ENCODE measurements at places on chromosomes 7 and 10.

- no peak for DNase-seq
Observed at GRCh38 chr10:70932392-70933196, 44.2 kb upstream of the PCBD1 start.

DNA sequence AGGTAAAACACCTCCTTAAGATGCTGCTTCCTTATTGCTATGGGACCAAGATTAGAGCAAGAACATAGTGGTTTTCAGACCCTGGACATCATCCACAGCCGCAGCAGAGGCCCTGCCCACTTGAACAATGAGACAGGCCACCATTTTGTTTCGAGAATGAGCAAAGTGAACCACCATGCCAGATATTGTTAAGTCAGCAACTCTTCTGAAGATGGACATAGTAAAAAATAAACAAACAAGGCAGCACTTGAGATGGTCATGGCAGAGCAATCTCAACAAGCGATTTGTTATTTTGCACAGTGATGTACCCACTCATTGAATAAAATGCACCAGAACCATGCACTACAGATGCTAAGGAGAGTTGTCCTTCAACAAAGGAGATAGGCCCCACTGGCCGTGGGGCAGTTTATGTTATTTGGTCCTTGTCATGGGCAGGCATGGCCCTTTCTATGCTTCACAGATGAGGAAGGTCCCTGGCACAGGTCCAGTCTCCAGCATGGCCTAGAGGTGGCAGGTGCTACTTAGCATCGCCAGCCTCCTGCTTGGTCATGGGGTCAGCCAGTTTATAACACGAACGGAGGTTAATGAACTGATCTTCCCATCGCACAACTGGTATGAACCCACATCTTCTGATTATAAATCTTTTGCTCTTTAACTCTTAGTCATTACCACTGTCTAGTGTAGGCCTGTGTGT lies 44.1 kb downstream of the IKZF1 start:
- no peak for DNase-seq

DNA sequence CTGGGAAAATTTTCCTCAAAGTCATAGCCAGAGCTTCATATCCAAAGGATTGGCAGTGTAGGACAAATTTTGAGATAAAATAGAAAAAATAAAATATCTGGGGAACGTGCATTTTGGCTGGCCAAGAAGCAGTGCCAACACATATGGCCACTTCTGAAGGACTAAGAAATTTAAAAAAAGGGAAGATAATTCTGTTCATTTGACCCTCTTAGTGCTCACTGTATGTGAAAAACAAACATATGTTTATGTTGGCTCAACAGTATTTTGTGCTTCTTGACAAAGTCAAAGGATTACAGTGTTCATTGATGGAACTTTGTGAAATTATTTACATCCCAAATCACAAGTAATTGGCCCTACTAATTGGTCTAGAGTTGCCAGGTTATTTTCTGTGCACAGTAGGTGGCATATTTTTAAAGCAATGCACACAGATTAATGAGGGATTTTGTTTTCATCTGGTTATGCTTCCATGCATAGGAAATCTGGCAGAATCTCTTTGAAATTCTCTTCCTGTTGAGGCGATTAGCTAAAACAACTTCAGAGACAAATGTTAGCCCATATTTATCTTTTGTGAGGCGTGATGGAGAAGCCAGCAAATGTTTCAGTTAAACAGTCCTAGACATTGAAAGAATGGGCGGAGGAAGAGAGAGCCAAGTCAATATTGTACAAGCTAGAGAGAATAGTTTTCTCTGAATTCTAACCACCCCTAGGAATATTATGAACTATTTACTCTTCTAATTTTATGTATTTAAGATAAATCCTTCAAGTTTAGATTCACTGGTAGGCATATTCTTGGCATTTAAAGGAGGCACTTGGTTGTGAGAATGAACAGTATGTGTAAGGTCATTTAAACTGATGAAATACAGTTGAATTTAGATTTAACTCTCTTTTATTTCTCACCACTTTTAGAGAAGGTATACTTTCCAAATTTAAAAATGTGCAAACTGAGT lies 237.7 kb upstream of the MBL2 start:
- DNase-seq, result no peak

DNA sequence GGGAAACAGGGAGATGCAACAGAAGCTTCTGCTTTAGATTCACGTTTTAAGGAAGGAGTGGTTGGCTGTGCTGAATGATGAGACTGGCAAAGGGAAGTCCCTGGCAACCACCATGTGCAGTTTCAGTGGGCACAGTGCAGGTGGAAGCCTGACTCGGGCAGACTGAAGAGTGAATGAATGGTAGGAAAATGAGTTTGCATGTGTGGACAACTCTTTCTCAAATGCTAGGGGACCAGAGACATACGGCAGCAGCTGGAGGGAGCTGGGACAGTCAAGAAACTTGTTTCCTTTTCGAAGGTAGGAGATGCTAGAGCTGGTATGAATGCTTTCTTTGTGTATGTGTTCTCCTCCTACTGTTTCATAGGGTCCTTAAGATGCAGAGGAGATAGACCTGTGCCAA lies 29.0 kb downstream of the PODXL start:
- DNase-seq, result no peak

- DNase-seq, result no peak
Observed at GRCh38 chr7:66047426-66047825, 28.2 kb upstream of the ASL start.

- DNase-seq, result no peak
Observed at GRCh38 chr7:40757109-40757508, 622.3 kb downstream of the SUGCT start.

- no peak for DNase-seq
Observed at GRCh38 chr7:125876431-125876830, 946.8 kb upstream of the POT1 start.

DNA sequence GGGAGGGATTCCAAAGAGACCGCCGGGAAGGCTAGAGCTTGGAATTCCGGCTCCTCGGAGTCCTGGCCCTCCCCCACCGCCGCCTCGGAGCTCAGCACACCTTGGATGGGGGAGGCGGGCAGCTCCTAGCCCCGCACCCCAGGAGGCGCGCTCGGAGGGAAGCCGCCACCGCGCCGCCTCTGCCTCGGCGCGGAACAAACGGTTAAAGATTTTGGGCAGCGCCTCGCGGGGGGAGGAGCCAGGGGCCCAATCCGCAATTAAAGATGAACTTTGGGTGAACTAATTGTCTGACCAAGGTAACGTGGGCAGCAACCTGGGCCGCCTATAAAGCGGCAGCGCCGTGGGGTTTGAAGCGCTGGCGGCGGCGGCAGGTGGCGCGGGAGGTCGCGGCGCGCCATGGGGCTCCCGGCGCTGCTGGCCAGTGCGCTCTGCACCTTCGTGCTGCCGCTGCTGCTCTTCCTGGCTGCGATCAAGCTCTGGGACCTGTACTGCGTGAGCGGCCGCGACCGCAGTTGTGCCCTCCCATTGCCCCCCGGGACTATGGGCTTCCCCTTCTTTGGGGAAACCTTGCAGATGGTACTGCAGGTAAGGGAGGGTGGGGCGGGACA lies at the start of gene CYP26A1:
Gene CYP26A1 (plus strand): TSS at position 355 of the 608 bp plus-strand sequence. CDS start 42 bp downstream, at position 397.
- no peak for DNase-seq

DNA sequence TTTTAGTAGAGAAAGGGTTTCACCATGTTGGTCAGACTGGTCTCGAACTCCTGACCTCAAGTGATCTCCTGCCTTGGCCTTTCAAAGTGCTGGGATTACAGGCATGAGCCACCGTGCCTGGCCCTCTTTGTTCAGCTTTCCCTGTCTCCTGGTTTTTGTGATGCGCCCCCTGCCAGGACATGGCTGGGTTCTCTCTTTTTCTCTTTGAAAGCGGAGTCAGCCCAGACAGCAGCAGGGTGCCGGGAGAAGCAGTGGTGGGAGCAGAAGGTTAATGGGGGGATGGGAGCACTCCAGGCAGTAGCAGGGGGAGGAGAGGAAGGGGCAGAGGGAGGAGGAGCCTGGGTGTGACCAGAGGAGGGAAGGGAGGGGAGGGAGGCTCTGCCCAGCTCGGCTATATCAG lies 1.8 kb downstream of the MUC3A start:
- DNase-seq, result no peak

GRCh38 chr10:110918643-110919348 lies at the start of gene BBIP1:
TSS of gene BBIP1 (minus strand) at chr10:110919180. CDS start at chr10:110918157, 1,023 bp downstream.
- no peak for DNase-seq

DNA sequence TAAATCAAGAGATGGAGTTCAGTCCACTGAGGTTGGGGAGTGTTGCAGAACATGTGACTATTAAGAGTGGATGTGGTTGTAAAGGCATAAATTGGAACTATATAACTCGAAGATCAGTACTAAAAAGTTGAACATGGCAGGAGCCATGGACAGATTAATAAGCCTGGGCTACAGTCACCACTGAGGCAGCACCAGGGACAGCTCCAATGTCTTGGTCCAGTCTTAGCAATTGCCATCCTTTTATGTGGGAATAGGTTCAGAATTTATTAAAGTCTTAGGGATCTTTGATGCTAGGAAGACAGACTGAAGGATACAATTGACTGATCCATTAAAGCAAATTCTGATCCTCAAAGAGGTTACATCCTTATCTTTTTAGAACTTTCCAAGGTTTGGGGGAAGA lies 156.6 kb downstream of the ADRA2A start:
- no peak for DNase-seq

- DNase-seq, result no peak
Observed at GRCh38 chr10:76252733-76253132, 821.3 kb downstream of the LRMDA start.

DNA sequence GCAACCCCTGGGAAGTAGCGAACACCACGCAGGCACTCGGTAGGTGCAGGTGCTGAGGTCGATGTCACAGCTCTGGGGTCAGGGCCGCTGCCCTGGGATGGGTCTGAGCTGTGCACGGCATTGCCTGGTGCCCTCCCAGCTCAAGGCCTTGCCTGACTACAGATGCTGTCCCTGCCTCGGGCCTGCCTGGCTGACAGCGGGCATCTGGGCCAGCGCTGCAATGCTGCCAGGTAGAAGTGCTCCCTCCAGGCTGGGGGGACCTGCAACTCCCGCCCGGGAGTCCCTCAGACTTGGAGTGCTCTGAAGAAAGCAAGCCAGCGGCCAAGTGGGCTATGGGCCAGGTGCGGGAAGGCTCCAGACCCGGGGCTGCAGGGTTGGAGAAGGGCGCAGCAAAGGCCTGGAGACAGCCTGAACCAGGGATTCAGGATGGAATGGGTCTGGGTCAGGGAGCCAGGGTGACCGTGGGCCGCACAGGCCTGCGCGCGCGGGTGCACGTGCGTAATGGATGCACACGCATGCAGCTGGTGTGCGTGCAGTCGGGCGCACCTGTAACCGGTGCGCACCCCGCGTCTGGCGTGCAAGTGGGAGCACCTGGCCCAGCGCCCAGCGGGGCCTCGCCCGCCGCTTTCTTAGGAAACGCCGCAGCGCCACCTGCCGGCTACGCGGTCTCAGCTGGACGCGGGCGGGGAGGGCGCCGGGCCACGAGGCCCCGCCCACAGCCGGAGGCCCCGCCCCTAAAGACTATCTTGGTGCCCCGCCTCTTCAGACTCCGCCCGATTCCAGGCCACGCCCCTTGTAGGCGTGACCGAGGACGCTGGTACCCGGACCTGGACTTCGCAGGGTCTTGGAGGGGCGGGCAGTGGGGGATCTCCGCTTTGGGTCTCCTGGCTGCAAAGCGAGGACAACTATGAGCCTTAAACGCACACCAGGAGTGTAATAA lies 46.7 kb downstream of the MICALL2 start:
- DNase-seq, result peak; percentile 91

DNA sequence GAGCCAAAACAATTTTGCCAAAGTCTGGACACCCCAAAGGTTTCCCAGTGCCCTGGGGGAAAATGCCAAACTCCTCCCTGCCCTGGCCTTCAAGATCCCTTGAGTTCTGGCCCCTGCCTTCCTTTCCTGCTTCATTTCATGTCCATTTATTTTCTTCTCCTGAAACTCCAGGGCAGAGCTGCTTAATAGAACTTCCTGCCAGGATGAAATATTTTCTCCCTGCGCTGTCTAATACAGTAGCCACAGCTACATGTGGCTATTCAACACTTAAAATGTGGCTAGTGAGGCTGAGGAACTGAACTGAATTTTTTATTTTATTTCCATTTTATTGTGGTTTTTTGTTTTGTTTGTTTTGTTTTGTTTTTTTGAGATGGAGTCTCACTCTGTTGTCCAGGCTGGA lies 49.6 kb downstream of the COL13A1 start:
- no peak for DNase-seq

- DNase-seq, result no peak
Observed at GRCh38 chr7:81244224-81244623, 325.4 kb upstream of the SEMA3C start.

GRCh38 chr7:95139922-95140321 lies 184.4 kb downstream of the PON1 start:
- no peak for DNase-seq

- DNase-seq, result no peak
Observed at GRCh38 chr7:143327903-143328302, 12.0 kb downstream of the CLCN1 start.

GRCh38 chr10:118798231-118798662 lies 43.5 kb upstream of the CACUL1 start:
- no peak for DNase-seq

DNA sequence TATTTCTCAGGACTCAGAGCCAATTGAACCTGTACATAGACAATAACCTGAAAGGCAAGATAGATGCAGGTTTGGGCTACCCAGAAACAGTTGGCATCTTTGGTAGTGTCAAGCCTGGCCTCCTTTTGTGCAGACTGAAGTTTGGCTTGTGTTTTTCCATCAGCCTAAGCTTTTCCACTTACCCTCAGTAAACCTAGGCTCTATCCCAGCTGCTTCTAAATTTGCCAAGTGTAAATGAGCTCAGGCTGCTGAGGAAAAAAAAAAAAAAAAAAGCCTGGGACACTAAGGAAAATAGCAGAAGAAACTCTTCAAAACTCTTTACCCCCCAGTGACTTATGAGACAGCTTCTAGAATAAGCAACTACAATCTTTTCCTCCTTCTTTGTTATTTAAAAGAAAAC lies 316.3 kb upstream of the SORCS1 start:
- no peak for DNase-seq

GRCh38 chr7:101167645-101168411 lies 2.5 kb upstream of the VGF start:
- no peak for DNase-seq

DNA sequence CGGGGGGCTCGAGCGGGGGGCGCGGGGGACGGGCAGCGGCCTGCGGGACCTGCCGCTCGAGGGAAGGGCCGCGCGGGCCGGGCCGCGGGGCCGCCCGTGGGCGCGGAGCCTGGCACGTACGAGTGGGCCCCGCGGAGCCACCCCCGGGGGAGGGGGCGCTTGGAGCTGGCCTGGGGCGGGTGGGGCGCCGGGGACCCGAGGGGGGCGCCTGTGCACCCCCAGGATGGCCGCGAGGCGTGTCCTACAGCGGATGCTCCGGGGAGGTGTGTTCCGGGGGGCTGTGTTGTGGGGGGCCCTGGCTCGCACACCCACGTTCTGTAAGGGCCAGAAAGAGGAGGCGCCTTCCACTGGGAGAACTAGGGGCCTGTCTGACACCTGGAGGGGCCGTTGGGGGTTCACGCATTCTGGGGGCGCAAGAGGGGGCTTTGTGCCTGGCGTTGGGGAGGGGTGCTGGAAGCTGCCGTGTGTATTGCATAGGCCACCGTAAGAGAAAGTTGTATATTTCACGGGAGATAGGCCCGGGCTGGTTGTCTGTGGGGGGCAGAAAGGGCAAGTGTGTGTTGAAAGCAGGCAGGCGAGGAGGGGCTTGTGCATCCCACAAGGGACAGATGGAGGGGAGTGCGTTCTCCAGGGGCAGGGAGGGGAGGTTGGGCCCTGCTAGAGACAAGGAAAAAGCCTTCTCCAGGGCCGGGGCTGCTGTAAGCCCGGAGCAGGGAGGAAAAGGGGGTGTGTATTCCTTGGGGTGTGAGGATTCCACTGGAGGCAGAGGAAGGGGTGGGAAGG lies 663 bp downstream of the VPS37D start:
- no peak for DNase-seq
